ENCODE measurements at places on chromosomes 5 and 9.

GRCh38 chr5:61026004-61026403 is 81.0 kb downstream of the NDUFAF2 start:
- no peak for DNase-seq

DNA sequence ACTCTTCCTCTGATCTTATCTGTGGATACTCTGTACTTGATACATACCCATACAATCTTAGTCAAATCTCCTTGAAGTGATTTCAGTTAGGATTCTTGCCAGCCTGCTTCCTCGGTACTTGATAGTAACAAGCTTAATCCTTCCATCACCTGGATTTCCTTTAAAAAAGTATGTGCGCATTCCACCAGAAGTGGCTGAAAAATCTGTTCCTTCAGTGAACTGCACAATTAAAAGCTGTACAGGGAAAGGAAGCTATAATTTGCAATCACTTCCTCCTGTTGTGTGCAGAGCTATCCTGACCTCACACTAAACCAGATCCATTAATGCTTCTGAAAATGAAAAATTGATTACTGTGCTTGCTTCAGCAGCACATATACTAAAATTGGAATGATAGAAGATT is 47.3 kb downstream of the PWWP2A start:
- no peak for DNase-seq

DNA sequence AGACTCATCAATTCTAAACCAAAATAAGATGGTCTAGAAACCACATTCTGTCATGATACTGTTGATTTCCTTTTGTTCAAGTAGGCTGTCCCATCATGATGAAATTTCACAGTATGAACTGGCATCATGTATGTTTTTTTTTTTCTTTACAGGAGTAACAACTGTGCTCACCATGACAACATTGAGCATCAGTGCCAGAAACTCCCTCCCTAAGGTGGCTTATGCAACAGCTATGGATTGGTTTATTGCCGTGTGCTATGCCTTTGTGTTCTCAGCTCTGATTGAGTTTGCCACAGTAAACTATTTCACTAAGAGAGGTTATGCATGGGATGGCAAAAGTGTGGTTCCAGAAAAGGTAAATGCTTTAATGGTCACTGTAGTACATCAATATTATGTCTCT is 47.6 kb downstream of the GABRA1 start:
- DNase-seq = no peak

- DNase-seq = no peak
Measured at GRCh38 chr5:151240924-151241635, 11.9 kb upstream of the GM2A start.

DNA sequence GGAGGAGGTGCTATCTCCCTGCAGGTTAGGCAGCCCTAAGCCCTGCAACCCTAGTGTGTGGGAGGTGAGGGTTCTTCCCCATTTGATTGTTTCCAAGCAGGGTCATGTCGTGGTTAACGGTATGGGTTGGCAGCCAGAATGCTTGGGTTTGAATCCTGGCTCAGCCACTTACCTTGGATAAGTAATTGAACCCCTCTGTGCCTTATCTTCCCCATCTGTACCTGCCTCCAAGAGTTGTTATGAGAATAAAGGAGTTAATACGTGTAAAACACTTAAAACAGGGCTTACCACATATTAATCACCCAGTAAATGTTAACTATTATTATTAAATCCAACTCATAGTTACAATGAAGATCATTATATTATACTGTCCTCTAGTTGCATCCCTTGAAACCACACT is 52.2 kb upstream of the SPATA31E1 start:
- DNase-seq = no peak

DNA sequence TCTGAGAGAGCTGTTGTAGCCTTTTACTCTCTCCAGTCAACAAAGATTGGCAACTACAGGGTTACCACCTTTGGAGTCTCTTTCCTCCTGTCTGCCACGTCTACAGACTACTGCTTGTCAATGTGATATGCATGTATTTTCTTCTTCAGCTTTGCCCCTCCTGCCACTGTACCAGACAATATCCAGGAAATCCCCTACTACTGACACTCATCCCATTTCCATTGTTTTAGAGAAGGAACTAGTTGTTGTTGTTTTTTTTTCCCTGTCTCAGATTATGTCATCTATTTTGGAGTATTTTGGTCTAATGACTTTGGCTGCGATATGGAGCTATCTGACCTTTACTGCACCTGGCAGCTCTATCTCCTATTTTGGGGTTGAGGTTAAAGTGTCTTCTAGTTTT is 50.1 kb upstream of the MACIR start:
- DNase-seq = no peak

- DNase-seq = no peak
Measured at GRCh38 chr5:33789567-33789957, 102.2 kb downstream of the ADAMTS12 start.

- peak; percentile 90 for DNase-seq
Measured at GRCh38 chr5:56814963-56815657, at the start of gene MAP3K1. TSS of gene MAP3K1 (plus strand) at chr5:56815549. CDS start at chr5:56815574, 25 bp downstream.

DNA sequence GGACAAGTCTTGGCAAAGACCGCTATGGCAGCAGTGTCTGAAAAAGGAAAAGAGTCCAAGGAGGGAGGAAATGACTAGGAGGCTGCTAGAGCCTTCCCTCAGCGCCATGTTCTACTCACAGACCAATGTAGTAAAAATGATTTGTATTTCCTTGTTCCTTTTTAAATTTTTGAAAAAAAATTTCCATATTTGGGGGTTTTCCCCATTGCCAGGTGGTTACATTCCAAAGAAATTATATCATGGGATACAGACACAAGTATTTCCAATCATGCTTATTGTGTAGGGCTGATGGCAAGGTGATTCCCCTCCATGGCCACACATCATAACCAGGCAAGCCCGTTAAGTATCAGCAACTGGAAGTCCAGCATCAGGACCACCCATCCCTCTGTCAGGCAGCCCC is 138.2 kb downstream of the PIP5K1B start:
- no peak for DNase-seq

- no peak for DNase-seq
Measured at GRCh38 chr5:179497636-179498340, 52.6 kb upstream of the RUFY1 start.

- DNase-seq = no peak
Measured at GRCh38 chr9:118459913-118460312, 755.7 kb downstream of the TLR4 start.

GRCh38 chr5:20536813-20537212 is 548.8 kb upstream of the CDH18 start:
- DNase-seq = no peak

GRCh38 chr9:111896942-111897600 is 457 bp downstream of the UGCG start:
- peak; percentile 56 for DNase-seq

- DNase-seq = no peak
Measured at GRCh38 chr5:16306812-16307211, 127.2 kb upstream of the MARCHF11 start.

DNA sequence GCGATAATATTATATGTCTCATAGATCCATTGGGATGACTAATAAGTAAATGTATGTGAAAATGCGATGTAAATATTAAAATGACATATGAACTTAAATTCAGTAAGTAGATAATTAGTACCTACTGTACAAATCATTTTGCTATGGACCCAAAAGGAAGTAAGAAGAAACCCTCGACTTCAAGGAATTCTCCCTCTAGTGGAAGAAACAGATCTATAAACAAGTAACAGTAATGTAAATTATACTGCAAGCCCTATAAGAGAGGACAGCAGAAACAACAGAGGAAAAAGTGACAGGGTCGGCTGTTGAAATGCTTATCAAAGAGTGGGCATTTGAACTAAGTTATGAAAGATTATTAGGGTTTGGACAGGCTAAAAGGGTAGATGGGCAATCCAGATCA is 320.3 kb downstream of the DMAC1 start:
- no peak for DNase-seq

DNA sequence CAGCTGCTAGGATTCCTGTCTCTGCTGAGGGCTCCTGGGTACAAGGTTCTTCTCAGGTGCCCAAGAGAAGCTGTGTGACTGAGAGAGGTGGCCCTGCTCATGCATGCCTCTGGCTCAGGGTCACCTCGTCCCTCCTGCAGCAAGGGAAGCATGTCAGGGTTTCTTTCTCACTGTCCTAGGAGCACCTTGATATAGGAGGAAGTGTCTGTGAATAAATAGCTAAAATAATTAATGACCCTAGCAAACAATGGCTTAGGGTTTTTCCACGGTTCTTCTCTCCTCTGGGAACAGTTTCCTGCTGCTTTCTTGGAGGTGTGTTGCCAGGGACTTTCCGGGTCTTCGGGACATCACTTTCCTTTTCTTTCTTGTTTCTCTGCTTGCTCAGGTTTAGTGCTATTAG is 87.2 kb downstream of the ARHGAP26 start:
- no peak for DNase-seq

GRCh38 chr9:98193336-98193944 is 1.0 kb upstream of the CORO2A start:
- no peak for DNase-seq

DNA sequence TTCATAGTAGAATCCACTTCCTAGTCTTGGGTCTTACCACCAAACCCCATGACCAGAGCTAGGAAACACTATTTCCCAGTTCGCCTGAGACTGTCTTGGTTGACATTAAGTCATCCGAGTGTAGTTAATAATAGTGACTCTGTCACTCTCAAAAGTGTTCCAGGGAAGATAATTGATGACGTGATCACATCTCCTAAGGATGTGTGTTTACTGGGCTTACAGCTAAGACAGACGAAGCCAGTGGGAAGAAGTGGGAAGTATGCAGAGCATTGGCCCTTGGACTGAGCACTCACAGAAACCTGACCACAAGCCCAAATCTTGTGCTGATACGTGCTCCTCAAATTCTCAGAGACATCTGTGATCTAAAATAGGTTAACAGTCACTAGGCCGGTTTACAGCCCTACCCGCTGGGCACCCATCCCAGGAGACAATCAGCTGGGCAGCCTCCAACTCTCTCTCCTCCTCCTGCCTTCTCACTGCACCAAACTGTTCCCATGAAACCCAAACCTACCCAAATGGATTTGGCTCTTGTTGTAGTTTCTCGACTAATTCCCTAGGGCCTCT is 316.6 kb downstream of the TLE1 start:
- DNase-seq = peak; percentile 29

- no peak for DNase-seq
Measured at GRCh38 chr5:161034451-161034850, 182.4 kb upstream of the ATP10B start.

GRCh38 chr5:95184924-95185323 is 100.0 kb downstream of the MCTP1 start:
- no peak for DNase-seq

GRCh38 chr5:134503088-134503936 is 22.2 kb upstream of the JADE2 start:
- DNase-seq = no peak

GRCh38 chr9:92723801-92724323 is 40.8 kb downstream of the BICD2 start:
- DNase-seq = no peak

DNA sequence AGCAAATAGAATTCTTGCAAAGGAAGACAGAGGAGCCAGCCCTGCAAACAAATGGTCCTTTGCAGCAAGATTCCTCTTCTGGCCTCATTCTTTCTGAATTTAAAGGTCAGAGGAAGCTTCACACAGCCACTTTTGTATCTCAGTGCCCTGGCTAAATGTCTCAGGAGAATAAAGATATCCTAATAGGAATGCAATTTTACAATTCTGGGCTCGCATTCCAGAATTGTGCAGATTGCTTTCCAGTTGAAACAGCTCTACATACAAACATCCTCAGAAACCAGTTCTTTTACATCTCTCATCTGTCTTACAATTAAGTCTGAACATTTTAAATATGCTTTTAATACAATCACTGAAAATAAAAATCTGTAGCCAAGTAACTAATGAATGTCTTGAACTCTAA is 14.6 kb upstream of the ACOT12 start:
- no peak for DNase-seq

- DNase-seq = no peak
Measured at GRCh38 chr5:133334796-133335639, 277.3 kb downstream of the FSTL4 start.

DNA sequence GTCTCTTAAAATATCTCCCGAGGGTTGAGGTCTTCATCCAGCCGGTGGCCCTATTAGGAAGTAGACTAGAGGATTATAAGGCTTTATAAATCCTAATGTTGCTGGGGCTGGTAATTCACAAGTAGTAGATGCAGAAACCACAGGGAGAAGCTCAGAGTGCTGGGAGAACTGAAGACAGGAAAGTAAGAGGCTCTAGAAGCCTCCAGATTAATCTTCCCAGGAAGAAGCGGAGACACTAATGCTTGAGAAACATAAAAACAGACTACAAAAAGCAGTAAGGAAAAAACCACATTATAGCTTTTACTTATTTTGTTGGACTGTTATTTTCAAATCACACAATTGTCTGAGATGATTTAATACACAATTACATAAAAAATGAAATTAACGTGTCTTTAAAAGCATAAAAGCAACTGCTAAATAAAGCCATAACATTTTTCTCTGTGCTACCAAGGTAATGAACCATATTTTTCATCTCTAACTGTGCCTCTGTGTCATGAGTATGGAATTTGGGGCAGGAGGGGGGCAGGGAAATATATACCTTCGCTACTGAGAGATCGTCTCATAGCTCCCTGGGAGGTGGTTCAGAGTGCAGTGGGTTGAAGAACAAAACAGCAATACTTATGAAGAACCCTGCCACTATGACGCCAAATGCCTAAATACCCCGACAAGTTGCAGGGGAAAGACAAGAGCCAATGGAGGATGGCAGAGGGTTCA is 806.2 kb upstream of the WWC1 start:
- no peak for DNase-seq

DNA sequence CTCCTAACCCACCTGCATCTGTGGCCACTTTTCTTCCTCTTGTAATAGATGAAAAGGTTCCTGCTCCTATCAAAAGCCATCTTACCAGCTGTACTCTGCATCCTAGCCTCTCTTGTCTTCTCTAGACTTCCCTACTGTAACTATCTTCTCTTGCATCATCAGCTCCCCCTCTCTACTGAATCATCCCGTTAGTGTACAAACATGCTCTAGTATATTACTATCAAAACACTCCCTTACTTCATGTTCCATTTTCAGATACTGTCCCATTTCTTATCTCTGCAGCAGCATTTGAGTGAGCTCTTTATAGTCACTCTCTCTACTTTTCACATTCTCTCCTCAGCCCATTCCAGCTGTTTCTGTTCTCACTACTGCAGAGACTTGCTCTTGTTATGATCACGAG is 2.8 kb downstream of the SRA1 start:
- DNase-seq = no peak

DNA sequence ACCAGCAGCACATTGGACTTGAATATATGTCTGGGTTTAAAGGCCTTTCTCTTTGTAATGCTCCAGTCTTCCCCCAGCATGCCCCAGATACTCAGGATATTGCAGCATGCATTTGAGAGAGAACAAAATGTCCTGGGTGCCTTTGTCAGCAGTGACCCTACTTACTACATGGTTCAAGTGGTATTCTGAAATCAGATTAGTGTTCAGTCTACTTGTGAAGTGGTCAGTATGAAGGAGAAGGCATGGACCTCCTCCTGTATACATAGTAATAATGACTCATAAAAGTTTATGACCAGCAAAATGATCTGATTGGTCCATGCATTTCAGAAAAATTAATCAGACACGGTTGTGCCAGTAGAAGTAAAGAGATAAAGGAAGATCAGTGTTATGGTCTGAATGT is 25.4 kb downstream of the GPR21 start:
- no peak for DNase-seq

- DNase-seq = peak; percentile 6
Measured at GRCh38 chr9:76756268-76756640, 8.0 kb upstream of the PCA3 start.
